ENCODE measurements at places on chromosomes 16 and 17.

DNA sequence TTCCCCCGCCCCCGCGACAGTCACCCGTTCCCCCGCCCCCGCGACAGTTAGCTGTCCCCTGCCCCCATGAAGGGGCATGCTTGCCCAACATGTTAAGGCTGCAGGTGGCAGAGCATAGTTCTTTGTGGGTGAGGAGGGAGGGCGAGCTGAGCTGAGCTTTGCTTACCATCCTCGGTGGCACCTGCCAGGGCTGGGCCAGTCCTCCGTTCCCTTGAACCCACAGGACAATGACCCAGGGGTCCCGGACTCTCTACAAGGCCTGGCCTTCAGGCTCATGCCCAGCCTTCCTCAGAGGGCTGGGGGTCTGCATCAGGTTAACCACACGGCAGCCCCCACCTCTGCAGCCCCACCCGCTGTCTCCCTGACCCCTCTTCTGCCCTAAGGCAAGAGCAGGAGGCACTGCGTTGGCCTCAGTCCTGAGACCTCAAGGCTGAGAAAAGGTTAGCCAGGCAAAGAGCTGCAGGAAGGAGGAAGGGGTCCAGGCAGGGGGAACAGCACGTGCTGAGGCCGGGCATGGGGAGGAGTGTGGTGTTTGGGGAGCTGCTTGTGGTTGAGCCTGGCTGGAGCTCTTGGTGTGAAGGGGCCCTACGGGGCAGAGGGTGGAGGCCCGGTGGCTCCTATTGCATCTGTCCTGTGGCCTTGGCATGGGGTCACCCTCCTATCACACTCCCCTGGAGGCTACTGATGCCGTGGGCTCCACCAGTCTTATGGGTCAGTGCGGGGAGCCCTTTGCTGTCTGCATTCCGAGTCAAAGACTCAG is 11.4 kb upstream of the DOC2B start:
- no peaks in the 10 kb centered on the region for H3K4me1 ChIP-seq
- no peaks in the 10 kb centered on the region for H3K27me3 ChIP-seq
- no peaks in the 10 kb centered on the region for H3K36me3 ChIP-seq
- no peak overlapping the region for H3K27ac ChIP-seq

DNA sequence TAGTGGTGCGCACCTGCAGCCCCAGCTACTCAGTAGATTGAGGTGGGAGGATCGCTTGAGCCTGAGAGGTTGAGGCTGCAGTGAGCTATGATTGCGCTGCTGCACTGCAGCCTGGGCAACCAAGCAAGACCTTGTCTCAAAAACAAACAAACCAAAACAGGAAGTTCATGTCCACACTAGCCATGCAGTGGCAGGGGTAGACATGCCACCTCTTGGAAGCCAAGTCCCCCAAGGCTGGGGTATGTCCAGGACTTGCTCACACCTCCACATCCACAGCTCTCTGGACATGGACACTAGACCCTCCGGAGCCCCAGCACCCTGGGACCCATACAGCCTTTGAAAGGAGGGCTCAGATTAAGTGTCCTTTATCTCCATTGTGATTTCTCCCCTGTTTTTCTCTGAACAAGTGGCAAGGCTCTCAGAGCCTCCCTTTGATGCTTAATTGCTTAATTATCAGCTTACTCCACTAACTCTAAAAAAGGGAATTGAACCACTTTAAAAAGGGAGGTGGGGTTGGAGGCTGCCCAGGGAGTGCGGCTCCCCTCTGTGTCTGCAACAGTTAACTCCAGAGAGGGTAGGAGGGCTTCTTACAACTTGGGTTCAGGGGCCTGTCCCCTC is 424.6 kb upstream of the C16orf82 start:
- no peaks in the 10 kb centered on the region for H3K4me1 ChIP-seq
- no peak for DNase-seq

- H3K27me3 ChIP-seq = no peaks in the 10 kb centered on the region
- no peak for DNase-seq
- peaks cover 5% of the 10 kb centered on the region for H3K4me1 ChIP-seq
- H3K36me3 ChIP-seq = no peaks in the 10 kb centered on the region
- H3K27ac ChIP-seq = no peak overlapping the region
Measured at GRCh38 chr17:48869821-48870318, 22.7 kb upstream of the ATP5MC1 start.

DNA sequence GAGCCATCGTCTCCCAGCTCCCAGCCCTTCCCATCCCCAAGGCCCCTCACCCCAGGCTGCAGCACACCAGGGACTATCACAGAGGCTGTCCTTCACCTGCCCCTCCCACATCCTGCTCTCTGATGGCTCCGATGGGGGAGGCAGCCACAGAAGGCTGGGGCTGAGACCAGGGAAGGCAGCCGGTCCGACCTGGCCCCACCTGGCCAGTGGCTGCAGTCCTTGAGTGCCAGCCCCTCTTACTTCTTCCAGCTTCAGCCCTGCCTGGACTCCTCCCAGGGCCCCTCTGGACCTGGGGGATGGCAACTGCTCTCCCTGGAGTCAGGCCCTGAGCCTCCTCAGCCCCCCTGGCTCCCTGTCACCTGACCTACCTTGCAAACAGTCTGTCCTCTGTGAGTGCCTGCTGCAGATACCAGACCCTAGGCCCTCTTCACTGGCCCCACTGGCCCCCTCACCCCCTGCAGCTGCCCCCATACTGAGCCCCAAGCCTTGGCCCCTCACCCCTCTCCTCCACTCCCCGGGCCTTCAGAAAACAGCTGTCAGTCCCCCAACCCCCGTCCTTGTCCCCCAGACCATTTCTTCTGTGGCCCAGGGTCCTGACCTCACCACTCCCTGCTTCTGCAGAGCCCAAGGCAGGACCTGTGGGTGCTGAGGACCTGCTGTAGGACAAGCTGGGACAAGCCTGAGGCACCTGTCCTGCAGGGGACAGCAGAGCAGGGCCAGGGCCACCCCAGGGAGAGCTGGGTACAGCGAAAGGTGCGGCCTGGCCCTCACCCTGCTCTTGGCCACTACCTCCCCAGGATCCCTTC is 12.6 kb upstream of the SRRM2 start:
- H3K27me3 ChIP-seq = no peaks in the 10 kb centered on the region
- no peak for DNase-seq
- no peak overlapping the region for H3K4me3 ChIP-seq
- no peaks in the 10 kb centered on the region for H3K36me3 ChIP-seq

DNA sequence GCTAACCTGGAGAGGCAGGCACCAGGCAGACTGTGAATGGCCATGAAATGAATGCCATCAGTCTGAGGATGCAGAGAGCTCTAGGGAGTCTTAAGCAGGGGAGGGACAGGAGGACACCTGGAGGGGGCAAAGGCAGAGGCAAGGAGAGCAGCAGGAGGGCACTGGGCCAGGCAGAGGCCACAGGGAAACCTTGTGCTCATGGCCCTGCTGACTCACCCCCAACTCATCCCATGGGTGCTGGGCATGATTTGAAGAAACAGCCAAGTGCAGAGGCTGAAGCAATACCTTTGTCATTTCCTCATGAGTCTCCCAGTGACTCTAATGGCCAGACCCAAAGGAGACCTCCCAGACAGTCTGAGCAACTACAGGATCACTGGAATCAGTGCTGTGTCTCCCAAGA is 141.4 kb downstream of the TMEM132E start:
- no peak overlapping the region for H3K4me3 ChIP-seq
- no peaks in the 10 kb centered on the region for H3K36me3 ChIP-seq
- no peaks in the 10 kb centered on the region for H3K4me1 ChIP-seq
- no peaks in the 10 kb centered on the region for H3K27me3 ChIP-seq

DNA sequence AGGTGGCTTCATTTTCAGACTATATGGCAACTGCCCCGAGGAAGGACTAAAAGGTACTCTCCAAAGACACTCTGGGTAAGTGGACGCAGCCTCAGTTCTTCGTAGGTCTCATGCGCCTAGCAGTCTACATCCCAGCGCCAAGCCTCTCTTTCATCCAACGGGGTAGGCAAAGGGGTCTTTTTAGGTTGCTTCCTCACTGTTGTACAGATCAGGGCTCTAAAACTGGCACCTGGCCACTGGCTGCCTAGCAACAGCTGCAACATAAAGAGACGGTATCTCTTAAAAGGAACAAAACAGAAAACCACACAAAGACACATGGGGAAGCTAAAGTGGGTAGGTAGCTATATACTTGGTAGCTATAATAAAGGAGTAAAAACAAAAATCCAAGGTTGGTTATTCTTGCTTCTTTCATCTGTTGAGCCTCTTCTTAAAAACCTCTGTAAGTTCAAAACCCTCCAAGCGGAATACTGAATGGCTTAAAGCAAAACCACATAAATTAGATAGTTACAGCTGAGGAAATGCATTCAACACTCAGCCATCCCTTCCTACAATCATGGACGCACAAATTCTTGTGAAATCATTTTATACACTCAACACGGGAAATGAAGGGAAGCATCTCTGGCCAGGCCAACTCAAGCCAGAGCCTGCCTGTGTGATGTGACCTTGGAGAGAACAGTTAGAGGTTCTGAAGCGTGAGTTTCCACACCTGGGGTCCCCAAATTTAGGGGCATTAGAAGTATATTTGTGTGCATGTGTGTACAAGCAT is 22.7 kb downstream of the CYTH1 start:
- no peaks in the 10 kb centered on the region for H3K27me3 ChIP-seq
- no peak overlapping the region for H3K27ac ChIP-seq
- no peak overlapping the region for H3K4me3 ChIP-seq

GRCh38 chr16:24071666-24072360 is 184.3 kb upstream of the CACNG3 start:
- H3K27me3 ChIP-seq = no peaks in the 10 kb centered on the region
- H3K4me1 ChIP-seq = no peaks in the 10 kb centered on the region
- no peaks in the 10 kb centered on the region for H3K36me3 ChIP-seq
- H3K27ac ChIP-seq = no peak overlapping the region
- H3K4me3 ChIP-seq = no peak overlapping the region
- DNase-seq = no peak

- no peak for DNase-seq
- H3K36me3 ChIP-seq = no peaks in the 10 kb centered on the region
- no peaks in the 10 kb centered on the region for H3K4me1 ChIP-seq
Measured at GRCh38 chr16:27740496-27741201, 190.7 kb downstream of the KATNIP start.

DNA sequence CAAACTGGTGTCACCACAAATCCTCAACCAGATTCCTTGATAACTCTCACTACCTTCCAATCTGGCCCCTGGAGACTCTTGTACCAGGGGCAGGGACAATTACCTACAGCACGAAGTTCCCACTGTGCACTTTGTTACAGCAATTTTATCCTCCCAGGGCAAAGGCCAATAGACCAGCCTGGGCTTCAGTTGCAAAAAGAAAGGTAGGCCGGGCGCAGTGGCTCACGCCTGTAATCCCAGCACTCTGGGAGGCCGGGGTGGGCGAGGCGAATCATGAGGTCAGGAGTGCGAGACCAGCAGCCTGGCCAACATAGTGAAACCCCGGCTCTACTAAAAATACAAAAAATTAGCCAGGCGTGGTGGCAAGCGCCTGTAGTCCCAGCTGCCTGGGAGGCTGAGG is 36.9 kb downstream of the USP7 start:
- H3K27ac ChIP-seq = no peak overlapping the region
- H3K36me3 ChIP-seq = no peaks in the 10 kb centered on the region
- DNase-seq = no peak
- H3K27me3 ChIP-seq = no peaks in the 10 kb centered on the region
- no peak overlapping the region for H3K4me3 ChIP-seq

GRCh38 chr16:49622421-49623402 is 233.2 kb downstream of the ZNF423 start:
- H3K4me1 ChIP-seq = peaks cover 14% of the 10 kb centered on the region
- no peak overlapping the region for H3K27ac ChIP-seq
- H3K4me3 ChIP-seq = no peak overlapping the region

DNA sequence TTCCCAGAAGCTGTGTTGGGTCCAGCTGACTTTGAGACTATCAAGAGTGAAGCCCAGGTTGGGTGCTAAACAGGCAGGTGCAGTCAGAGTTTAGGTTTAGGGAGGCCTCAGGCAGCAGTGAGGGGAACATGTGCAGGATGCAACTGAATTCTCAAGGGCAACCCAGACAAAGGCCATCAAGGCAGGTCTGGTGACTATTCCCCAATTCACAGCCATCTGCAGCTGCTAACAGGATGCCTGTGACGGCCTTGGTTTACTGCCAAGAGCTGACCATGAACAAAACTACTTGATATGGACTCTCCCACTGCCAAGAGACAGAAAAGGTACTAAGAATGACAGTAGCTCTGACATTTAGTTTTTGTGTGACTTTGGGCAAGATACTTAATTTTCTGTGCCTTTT is 45.2 kb upstream of the BCAR1 start:
- no peak overlapping the region for H3K4me3 ChIP-seq
- DNase-seq = no peak
- H3K4me1 ChIP-seq = no peaks in the 10 kb centered on the region
- no peak overlapping the region for H3K27ac ChIP-seq

- no peak overlapping the region for H3K4me3 ChIP-seq
- no peak overlapping the region for H3K27ac ChIP-seq
- no peaks in the 10 kb centered on the region for H3K36me3 ChIP-seq
- H3K27me3 ChIP-seq = no peaks in the 10 kb centered on the region
- DNase-seq = no peak
Measured at GRCh38 chr16:51210087-51210486, 59.0 kb upstream of the SALL1 start.

DNA sequence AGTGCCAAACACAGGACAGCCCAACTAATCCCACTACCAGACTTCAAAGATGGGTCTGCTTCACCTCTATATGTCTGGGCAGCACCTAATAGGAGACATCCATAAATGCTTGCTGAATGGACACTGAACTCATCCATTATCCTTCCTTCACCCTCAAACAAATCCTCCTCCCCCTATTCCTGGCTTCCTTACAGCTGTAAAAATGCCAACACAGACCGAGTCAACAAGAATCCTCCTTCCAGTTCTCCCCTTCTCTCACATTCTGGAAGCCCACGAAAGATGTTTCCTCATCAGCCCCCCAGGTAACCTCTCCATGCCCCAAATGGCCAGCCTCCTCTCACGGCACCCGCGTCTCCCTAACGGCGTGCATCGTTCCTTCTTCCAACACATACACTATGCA is 12.3 kb downstream of the PELP1 start:
- no peak for DNase-seq
- no peaks in the 10 kb centered on the region for H3K36me3 ChIP-seq
- H3K27ac ChIP-seq = no peak overlapping the region
- no peaks in the 10 kb centered on the region for H3K4me1 ChIP-seq
- H3K27me3 ChIP-seq = no peaks in the 10 kb centered on the region

- no peak for DNase-seq
- no peak overlapping the region for H3K4me3 ChIP-seq
- H3K27me3 ChIP-seq = no peaks in the 10 kb centered on the region
- H3K36me3 ChIP-seq = no peaks in the 10 kb centered on the region
- H3K27ac ChIP-seq = no peak overlapping the region
- peaks cover 5% of the 10 kb centered on the region for H3K4me1 ChIP-seq
Measured at GRCh38 chr17:43427362-43428043, 28.7 kb downstream of the ARL4D start.
